Stimulated activated CD4-positive, alpha-beta T cell treated with anti-CD3 and anti-CD28 coated beads, TNF-alpha, amount 100 ng/mL, for 1 hour (primary cell): ENCODE measurements at places on chromosomes 2 and 18.

DNA sequence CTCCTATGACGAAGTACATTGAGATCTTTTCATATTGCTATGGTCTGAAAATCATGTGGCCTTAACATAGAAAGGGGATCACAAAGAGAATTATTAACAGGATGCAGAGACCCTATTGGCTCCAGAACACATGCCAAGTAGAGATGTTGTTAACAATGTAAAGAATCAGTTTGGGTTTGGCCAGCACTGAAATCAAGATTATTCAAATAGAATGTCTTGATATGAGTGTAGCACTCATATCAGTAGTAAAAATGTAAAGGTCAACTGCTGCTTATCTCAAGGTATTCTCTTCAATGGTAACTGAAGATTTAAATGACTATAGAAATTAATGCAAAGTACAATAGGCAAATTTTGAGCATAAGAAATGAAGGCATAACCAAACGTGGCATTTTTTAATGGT, 262.8 kb downstream of the PTH2R start:
- DNase-seq = no peak

GRCh38 chr2:212538305-212539071, at the start of gene ERBB4:
ERBB4 (minus strand) TSS chr2:212538802; CDS start chr2:212538530, 272 bp downstream.
- DNase-seq = no peak

DNA sequence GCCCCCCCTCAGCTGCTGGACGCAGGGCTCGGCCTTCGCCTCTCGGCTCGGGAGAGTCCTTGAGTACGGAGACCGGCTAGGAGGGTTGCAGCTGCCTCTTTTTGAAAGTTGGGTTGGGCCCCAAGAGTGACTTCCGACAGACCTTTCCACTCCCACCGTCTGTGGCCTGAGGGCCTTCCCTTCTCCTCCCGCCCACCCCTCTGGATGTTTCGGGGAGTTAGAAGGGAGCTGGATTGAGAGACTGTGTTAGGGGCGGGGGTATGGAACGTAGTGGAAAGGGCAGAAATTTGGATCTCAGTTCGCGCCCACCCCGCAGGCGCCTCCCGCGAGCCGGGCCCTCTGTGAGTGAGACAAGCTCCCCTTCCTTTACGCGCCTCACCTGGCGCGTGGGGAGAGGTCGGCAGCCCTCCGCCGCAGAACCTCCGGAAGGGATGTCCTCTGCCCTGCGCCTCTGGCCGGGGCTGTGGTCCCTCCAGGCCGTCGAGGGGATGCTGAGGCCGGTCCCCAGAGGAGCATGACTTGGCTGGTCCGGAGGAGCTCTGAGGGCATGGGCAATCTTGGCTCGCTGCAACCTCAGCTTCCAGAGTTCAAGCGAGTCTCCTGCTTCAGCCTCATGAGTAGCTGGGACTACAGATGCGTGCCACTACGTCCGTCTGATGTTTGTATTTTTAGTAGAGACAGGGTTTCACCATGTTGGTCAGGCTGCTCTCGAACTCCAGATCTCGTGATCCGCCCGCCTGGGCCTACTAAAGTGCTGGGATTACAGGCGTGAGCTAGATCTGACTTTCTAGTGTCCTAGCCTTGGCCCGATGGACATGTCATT, 15.9 kb downstream of the C2orf74 start:
- peak; percentile 6 for DNase-seq

DNA sequence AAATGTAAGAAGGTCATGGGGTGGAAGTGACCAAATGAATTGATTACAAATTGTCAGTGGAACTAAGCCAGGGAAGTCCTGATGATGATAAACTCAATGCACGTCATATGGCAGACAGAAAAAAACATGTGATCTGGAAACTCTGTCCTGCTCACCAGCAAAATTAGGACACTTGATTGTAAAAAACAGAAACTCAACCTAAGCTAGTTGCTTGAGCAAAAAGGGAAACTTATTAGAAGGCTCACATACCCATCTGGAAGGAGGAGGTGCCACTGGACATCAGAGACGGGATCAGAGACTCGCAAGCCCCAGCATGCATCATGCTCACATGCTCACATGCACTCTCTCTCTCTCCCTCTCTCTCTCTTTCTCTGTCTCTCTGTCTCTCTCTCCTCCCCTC, 96.8 kb downstream of the SP3 start:
- DNase-seq = no peak

DNA sequence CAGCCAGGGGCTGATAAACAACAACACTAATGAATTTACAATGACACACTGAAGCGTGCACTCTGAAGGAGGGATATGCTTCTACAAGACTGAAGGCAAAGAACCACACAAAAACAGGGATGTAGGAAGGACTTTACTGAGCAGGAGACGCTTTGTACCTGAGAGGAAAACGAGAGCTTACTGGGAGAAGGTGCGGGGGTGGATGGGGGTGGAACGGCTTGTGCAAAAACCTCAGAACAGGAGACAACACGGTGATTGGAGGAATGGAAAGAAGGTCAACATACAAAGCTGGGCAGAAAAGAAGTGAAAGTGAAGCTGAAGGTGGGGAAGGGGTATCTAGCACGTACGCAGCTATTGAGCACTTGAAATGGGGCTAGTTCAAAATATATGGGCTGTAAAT, 93.1 kb downstream of the SLC8A1 start:
- no peak for DNase-seq

DNA sequence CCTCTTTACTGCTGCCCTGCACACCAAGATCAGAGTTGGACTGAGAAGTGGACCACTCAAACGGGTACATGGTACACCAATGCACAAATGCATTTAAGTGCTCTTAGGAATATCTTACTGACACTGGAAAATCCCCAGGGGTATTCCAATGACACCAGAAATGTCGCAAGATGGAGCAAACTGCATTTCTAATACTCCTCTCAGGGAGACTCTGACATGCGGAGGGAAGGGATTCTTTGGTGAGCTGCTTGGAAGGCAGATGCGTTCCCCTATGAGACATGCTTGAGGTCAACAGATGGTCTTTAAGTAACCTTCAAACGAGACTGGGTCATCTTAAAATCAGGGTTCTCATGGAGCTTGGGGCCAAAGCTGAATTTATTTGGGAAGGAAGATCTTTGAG, 521.8 kb upstream of the TCF4 start:
- DNase-seq = no peak

DNA sequence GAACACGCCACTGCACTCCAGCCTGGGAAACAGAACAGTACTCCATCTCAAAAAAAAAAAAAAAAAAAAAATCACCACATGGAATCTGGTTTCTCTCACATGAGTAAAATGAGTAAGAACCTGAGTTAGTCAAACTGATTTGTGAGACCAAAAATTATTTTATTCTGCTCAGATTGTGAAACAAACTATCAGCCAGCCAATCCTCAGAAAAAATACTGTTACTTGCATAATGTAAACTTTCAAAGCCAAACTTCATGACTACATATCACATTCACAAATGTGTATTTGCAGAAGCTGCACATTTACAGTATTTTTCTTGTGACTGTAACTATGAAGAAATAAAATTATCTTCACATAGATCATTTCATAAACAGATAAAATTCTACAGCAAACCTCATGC, 23.2 kb downstream of the SUMO1 start:
- DNase-seq = no peak

DNA sequence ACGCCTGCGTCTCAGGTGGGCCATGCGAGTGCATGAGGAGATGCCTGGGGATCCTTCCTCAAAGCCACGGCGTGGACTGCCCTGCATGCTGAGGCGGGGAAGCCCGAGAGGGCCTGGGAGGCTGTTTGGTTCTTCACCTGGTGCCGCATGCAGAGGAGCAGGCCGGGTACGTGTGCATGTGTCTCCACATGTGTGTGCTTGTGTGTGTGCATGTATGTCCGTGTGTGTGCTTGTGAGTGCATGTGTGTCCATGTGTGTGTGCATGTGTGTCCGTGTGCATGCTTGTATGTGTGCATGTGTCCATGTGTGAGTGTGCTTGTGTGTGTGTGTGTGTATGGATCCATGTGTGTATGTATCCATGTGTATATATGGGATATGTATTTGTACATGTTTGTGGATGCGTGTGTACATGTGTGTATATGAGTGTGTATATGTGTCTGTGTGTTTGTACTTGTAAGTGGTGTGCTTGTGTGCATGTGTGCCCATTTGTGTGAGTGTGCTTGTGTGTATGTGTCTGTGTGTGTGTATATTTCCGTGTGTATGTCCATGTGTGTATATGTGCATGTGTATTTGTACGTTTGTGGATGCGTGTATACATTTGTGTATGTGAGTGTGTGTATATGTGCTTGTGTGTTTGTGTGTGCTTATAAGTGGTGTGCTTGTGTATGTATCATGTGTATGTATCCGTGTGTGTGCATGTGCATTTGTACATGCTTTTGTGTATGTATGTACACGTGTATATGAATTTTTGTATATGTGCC, 79.0 kb downstream of the PTGR3 start:
- DNase-seq = no peak

DNA sequence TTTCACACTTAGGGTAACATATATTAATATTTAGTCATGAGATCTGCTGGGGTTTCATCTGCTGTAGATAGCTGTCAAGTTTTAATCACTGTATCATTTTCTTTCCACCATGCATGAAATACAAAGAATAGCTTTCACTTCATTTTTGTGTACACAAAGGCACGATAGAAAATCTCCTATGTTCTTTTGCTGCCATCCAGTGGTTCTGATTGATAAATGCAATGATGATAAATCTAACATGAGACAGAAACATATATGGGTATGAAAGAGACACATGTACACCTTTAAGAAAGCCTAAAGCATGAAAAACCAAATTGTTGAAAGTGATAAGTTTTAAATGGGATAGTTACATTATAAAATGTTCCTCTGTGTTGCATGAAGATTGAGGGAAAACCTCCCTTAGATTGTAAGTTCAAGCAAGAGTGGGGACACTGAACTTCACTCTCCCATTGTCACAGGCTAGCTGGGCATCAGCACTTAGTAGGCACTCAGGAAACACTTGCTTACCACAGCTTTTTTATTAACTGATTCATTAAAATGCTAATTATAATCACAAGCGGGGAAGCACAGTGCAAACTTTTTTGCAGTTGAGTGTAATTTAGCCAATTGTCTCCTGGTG, 31.2 kb downstream of the C1D start:
- no peak for DNase-seq

DNA sequence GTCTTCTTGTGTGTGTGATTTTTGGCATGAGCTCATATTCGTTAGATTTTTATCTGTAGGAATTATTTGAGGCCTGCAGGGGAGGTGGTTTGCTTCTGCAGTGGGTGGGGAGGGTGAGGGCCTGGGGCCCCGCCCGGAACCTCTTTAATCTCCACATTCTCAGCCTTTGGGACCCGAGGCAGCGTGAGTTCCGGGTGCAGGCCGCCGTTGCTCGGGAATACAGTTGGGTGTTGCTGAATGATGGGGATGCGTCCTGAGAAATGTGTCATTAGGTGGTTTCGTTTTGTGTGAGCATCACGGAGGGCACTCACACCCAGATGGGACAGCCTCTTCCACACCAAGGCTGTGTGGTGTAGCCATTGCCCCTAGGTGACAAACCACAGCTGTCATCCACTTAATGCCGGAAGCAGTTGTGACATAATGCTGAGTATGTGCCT, 13.7 kb upstream of the GAL3ST2 start:
- DNase-seq = peak; percentile 32

DNA sequence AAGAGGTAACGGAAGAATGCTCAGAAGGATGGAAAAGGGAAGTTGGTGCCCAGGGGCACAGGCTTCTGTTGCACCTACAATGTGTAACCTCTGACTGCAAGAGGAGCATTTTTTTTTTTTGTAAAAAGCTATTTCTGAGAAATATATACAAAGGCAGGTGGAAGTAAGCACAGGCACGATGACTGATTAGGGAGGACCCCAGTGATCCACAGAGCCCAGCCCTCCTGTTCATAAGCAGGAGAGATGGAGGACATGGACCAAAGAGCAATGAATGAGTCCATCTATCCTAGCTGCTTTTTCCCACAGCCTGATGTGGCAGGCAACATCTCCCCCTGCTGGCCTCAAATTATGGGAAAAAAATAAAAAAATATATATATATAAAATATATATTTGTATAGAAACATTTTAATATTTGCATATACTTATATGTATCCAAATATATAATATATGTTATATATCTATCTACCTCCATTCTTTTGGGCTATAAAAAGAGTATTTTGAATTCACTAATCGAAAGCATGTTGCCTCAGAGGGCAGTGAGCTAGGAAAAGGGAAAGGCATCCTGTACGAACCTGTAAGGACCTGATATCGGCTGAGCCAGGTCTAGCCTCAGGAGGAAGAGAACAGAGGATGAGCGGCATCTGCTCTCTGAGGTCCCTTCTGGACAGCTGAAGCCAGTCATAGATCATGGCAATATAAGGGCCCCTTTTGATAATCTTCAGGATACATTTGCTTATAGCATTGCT, 166.0 kb upstream of the STK17B start:
- no peak for DNase-seq

- no peak for DNase-seq
Measured at GRCh38 chr18:39872651-39873050, 2082.4 kb upstream of the PIK3C3 start.

DNA sequence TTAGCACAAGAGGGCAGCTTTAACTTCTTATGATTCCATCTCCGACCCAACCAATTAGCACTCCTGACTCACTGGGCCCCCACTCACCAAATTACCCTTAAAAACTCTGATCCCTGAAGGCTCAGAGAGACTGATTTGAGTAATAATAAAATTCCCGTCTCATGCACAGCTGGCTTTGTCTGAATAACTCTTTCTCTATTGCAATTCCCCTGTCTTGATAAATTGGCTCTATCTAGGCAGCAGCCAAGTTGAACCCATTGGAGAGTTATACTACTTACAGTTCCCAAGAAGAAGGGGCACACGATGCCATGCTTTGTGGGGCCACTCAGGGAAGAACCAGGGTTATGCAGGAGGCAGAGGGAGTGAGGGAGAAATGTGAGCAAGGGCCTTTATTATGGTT, 632.8 kb downstream of the TSN start:
- no peak for DNase-seq

GRCh38 chr2:109333414-109334210, 204.6 kb downstream of the SH3RF3 start:
- DNase-seq = no peak

GRCh38 chr2:62968168-62968567, 82.5 kb upstream of the OTX1 start:
- DNase-seq = no peak

DNA sequence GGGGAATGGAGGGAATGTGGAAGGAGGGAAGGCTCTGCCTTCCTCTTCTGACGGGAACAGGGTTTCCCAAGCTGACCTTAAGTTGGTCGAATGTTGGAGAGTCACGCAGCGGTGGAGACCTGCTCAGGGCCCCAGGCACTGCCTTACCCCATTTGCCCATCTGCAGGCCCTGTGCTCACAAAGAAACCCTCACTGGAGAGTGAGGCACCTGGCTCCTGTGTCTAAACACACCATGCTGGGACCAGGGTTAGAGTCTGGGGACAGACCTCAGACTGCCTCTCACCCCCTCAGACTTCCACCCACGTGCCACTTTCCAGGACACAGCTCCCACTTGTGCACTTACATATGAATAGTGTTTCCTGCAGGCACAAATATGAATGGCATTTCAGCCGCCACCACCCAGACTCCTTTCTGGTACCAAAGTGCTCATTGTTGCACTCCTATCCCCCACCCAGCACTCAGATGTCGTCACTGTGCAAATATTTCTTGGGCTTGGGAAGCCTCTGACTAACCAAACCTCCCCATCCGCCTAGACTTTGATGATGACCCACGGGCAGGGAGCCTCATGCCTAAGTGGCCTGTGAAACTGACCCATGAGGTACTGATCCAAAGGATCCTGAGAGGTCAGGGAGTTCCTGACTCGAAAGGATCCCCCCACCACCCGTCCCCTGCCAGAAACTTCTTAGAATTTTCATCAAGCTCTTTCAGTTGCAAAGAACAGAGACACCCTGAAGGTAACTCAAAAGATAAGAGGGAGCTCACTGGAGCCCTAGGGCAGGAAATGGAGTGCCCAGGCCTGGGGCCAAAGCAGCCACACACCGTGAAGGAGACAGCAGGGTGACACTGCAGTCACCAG, 78.3 kb downstream of the STPG4 start:
- DNase-seq = no peak

- no peak for DNase-seq
Measured at GRCh38 chr2:238585836-238586821, 159.4 kb downstream of the ASB1 start.
